Islet precursor cell (in vitro differentiated cells): ENCODE measurements at places on chromosomes 2 and 18.

GRCh38 chr18:68721681-68722583 is 7.0 kb upstream of the TMX3 start:
- no peak for DNase-seq

DNA sequence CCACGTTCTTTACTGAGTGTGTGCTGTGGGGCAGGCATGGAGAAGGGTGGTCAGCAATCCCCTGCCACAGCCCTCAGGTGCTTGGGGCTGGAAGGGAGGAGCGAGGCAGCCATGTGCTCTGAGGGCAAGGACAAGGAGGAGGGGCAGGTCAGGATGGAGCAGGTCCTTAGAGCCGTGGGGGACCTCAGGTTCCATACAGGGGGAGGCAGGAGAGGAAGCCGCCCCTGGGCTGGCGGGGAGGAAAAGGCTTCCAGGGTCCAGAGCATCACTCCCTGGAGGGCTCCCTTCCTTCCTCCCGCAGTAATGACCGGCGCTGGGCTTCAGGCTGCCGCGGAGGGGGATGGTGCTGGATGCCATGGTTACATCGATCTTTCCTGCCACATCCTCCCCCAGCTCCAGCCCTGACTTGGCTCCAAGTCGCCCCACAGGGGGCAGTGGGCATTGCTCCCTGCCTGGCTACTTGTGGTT is 6.6 kb downstream of the GAREM2 start:
- DNase-seq, result no peak

DNA sequence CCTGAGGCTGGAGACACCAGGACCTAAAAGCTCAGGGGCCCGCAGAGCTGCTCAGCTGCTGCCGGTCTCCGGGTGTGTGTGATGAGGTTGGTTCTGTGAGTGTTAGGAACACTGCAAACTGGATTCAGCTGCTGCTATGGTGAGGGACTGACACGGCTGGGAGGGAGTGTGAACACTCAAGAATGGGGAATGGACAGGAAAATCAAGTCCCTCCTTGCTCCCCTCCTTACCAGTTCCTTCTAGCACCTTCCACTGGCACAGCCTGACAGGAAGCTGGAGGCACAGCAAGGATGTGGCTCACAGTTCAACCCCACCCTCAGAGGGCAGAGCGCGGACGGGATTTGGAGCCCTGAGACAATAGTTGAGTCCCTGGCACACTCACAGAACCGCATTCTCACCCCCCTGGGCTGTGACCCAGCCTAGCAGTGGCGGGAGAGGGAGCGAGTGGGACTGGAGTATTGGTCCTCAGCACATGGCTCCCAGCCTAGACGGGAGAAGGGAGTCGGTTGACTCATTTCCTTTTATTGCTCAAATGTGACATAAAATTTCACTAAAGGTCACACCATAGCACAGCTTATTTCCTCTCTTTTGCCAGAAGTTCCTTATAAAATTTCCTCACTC is 42.5 kb downstream of the LRRC30 start:
- no peak for DNase-seq

- no peak for DNase-seq
These were observed 8.0 kb downstream of the XPO1 start for GRCh38 chr2:61529944-61530735.

DNA sequence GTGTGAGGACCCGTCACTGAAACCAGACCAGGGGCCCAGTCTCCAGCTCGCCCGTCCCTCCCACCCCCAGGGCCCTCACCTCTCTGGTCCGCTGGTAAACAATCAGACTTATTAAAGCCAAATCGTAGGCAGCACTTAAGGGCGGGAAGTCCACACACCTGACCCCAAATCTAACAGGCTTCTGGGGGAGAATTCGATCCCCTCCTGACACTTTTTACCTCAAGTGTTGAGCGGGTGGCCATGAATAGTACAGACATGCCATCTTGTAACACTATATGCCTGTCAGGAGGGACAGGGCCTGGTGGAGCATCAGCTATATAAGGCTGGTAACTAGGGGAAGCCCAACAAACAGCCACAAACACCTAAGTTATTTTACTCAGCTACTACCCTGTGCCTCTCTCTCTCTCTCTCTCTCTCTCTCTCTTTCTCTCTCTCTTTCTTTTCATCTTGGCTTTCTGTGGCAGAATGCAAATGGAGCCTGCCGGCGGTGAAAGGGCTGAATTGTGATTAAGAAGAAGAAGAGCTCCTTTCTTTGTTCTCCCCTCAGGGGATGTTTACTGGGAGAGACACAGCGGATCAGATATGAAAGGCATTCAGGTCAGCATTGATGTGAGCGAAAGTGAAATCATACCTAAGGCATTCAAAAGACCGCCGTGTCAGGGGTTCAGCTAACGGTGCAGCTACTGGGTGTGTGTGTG is 9.5 kb downstream of the ZEB2 start:
- peak; percentile 96 for DNase-seq

- DNase-seq, result no peak
These were observed 123.5 kb downstream of the TANC1 start for GRCh38 chr2:159091976-159092375.
